ENCODE measurements at places on chromosomes 1 and 21.

- DNase-seq = no peak
These were observed 86.2 kb upstream of the ARHGAP29 start for GRCh38 chr1:94323311-94324177.

DNA sequence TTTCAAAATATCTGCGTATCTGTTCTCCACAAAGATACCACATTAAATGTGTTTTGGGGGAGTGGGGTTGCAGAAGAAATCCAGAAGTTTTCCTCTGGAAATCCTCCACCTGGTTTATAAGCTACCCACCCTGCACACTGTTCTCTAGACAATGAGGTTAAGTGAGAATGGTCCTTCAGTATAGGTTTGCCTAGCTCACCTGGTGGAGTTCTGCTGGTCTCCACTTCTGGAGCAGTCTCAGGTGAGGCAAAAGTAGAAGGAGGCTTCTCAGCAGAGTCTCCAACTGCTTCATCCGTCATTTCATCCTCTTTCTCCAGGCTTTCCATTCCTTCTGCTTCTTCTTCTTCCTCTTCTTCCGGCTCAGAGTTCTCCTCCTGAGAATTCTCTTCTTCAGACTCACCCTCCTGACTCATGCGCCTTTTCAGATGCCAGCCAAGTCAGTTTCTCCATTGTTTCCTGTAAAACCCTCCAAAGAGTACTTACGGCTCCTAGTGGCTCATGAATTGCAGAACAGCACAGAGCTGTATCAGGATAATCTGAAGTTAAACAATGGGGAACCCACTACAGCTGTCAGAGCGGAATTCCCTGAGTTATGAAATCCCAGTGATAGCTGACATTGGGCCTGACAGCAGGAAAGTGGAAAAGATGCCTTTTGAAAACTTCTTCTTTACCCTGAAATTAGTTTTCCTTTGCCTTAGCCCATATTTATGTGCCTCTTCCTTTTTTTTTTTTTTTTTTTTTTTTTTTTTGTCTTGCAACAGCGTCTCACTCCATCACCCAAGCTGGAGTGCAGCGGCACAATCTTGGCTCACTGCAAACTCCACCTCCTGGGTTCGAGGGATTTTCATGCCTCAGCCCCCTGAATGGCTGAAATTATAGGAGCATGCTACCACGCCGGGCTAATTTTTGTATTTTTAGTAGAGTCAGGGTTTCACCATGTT lies 38.5 kb downstream of the MSTO1 start:
- no peak for DNase-seq

GRCh38 chr1:91700332-91700731 lies 185.6 kb downstream of the TGFBR3 start:
- no peak for DNase-seq

- no peak for DNase-seq
These were observed 59.4 kb upstream of the DUSP10 start for GRCh38 chr1:221801251-221801661.

DNA sequence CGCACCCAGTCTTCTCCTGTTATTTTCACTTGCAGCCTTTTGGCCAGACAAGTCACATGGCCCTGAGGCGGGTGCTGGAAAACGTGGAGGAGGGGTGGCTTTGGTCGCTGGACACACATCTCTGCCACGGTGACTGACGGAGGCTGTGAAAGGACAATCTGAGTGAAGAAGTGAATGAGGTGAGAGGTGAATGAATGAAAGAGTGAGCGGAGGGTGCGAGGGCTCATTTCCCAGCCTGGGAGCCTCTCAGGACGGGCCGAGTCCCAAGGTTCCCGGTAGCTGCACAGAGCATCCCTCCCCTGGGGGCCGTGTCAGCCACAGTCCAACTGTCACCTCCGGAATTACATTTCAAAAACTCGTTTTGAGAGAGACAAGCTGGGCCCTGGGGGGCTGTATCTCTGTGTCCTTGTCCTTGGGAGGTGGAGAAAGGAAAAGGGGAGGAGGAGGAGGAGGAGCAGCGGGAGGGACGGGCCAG lies 89.6 kb downstream of the UBIAD1 start:
- DNase-seq = no peak

GRCh38 chr1:209435654-209436566 lies 147.6 kb upstream of the CAMK1G start:
- DNase-seq = peak; percentile 2

- DNase-seq = no peak
These were observed 86.8 kb downstream of the ADGRL2 start for GRCh38 chr1:81887421-81888144.

DNA sequence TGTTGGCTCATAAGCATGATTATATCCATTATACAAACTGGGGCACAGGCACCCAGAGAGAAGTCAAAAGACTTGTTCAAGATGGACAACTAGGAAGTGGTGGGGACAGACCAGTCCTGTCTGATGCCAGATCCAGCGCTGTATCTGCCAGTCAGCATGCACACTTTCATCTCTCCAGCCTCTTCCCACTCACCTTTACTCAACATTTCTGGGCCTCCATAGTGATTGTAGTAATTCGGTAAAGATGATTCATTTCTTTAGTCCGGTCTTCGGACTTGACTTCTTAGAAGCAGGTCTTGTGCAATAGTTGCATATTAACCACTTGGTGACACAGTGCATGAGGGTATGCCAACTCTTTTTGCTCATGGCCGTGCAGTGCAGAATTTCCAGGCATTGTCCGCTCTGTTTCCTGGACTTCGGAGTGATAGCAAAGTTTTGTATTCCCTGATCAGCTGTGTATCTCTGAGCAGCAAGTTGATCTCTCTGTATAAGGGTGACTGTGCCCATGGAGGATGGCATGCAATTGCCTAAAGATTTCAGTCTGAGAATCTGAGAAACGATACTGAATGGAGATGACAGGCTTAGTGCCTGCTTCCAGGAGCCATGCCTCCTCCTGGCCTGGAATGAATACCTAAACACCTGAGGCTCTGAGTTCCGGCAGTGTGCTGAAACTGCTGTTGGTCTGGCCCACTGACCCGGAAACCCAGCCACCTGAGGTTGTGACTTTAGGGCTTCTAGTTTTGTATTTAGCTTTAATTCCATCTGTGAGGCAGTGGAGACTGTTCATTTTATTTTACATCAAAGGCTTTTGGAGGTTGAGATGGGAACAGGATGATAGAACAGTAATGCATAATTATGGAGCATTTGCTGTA lies 39.0 kb downstream of the GALNT2 start:
- DNase-seq = no peak

GRCh38 chr1:117843791-117844190 lies 85.6 kb downstream of the GDAP2 start:
- no peak for DNase-seq

GRCh38 chr1:211938561-211938997 lies 96.8 kb downstream of the INTS7 start:
- no peak for DNase-seq

GRCh38 chr1:152806576-152806975 lies at the start of gene LCE1C:
TSS of gene LCE1C (minus strand) at chr1:152806651. CDS start at chr1:152805478, 1,173 bp downstream.
- no peak for DNase-seq

DNA sequence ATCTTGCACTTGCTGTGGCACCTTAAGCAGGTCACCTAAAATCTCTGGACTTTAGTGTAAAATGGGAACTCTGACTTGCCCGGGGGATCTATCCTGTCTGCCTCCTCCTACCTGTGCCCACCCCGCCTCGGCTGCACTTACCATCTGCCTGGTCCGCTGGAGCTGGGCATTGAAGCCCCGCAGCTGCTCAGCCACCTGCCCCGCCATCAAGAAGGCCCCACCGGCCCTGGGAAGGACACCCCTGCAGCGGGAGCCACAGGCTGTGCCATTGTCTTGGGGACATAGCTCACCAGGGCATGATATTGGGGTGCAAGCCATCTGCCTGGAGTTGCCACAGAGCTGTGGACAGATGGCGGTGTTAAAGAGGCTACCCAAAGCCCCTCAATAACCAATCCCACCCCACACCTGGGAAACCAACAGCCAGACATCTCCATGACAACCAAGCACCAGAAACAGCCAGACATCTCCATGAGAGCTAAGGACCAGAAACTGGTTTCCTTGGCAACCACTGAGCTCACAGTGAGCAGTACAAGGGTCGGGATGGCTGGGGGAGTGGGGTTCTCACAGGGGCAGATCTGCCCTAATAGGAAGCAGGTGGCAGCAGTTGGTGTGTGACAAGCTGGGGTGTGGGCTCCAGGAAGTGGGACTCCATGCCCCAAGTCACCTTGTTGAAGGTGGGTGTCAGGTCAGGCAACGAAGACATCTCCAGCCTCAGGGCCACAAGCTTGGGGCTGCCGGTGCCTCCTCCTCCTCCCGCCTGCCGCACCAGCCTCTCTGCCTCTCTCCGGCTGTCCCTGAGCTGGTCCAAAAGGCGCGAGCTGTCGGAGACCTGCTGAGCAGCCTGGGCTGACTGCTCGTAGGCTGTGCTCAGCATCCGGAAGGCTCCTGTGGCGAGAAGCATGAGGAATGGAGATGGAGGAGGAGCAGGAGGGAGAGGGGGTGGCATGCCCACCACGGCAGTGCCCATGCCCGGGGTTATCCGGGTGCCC lies 29.1 kb downstream of the LAMB3 start:
- no peak for DNase-seq

GRCh38 chr1:115295904-115296696 lies 41.9 kb downstream of the NGF start:
- no peak for DNase-seq

DNA sequence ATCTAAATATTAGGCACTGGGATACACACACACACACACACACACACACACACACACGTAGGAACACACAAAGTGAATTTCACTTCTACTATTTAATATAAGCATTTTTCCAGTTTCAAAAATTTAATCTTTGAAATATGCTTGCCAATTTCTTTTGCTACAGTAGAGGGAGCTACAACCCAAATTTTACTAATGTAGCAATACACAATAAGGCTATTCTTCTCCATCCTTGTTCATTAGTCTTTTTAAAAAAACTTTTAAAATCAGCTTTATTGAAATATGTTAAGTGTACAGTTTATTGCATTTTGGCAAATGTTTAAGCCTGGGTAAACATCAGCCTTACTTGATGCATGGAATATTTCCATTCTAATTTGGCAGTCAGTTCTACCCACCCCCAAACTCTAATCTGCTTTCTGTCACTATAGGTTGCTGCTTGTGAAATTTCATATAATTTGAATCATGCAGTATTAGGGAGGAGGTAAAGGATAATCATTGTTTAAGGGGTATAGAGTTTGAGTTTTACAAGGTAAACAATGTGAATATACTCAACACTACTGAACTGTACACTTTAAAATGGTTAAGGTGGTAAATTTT lies 93.0 kb upstream of the TENT5C start:
- DNase-seq = peak; percentile 31

- no peak for DNase-seq
These were observed 28.7 kb downstream of the LRRC71 start for GRCh38 chr1:156949127-156949526.

GRCh38 chr1:223708001-223708359 lies 4.4 kb upstream of the CAPN2 start:
- no peak for DNase-seq

DNA sequence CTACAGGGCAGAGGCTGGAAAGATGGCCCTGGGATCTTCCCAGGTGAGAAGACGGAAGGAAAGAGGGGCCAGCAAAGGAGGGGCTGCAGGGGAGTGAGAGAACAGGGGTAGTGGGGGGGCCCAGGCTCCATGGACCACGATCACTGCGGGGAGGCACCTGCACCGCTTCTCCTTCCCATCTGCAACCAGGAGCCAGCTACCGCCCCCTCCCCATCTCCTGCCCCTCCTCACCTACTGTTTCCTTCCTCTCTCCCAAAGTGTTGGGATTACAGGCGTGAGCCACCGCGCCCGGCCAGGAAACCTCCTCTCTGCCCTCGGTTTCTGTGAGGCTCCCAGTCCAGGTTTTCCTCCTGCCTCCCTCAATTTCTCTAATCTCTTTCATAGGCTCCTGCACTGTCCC lies 19.4 kb downstream of the KIAA2013 start:
- no peak for DNase-seq

DNA sequence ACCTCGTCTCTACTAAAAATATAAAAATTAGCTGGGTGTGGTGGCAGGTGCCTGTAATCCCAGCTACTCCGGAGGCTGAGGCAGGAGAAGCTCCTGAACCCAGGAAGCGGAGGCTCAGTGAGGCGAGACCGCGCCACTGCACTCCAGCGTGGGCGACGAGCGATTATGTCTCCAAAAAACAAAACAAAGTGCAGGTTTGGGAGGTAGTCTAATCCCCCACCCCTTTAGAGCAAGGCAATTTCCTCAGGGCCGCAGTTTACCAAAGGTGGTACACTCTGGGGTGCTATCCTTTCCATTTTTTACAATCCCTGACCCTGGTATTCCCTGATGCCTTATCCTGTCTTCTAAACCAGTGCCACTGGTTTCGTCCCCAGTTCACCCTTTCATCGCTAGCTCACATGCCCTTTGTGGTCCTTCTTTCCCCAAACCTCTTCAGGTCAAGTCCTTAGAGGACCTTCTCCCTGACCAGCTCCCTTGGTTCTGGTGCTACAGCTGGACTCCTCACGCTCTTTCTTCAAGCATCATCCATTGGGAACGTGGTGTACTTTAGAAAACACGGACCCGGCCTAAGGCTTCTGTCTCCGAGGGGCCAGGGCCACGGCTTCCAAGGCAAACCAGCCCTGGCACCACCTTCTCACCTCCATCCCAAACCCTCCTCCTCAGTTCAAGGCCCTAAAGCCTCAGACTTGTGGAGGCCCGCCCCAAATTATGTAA lies 873 bp downstream of the IFT25 start:
- DNase-seq = no peak

GRCh38 chr1:23957096-23957495 lies 2.5 kb upstream of the PNRC2 start:
- peak; percentile 66 for DNase-seq

DNA sequence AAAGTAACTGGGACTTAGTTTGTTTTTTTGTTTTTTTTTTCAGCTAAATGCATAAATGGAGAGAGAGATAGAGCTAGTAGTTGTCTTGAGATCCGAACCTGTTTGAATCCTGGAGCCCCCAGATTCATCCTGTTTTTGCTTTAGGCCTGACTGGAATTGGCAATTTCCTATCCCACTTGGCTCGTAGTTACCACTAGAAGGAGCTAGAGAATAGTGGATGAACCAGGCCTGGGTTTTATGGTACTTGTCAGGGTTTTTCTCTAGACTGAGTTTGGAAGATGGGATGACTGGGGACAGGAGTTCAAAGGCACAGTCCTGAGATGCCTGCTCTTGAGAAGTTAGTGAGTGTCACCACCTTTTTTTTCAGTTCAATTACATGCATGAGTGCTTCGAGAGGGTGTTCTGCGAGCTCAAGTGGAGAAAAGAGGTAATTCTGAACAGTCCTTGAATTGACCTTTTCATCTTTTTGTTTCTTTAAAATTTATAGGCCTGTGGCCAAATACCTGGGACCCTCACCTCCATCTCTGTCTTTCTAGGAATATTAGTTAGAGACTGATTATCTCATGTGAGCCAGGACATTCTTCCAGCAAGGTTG lies 23.4 kb downstream of the CELF3 start:
- DNase-seq = peak; percentile 55

- DNase-seq = no peak
These were observed 13.6 kb downstream of the ACTL8 start for GRCh38 chr1:17768651-17769241.
